Neural crest cell (in vitro differentiated cells): ENCODE measurements at places on chromosomes 12 and 14.

- DNase-seq = no peak
Measured at GRCh38 chr14:85617791-85618190, 87.8 kb downstream of the FLRT2 start.

DNA sequence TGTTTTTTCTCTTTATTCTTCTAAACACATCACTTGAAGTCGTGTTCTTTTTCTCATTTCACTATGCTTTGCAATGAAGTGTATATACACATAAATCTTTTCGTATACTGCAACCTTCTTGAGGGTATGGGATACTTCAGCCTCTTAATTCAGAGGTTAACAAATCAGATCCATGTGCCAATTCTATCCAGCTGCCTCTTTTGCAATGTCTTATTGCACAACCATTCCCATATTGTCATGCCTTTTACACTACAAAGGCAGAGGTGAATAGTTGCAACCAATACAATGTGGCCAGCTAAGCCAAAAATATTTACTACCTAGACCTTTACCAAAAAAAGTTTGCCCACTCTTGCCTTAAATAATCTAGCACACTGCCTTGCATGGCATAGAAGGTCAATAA, 224.5 kb upstream of the FOXG1 start:
- no peak for DNase-seq

GRCh38 chr12:86623267-86623666, 367.1 kb upstream of the MGAT4C start:
- DNase-seq = no peak

DNA sequence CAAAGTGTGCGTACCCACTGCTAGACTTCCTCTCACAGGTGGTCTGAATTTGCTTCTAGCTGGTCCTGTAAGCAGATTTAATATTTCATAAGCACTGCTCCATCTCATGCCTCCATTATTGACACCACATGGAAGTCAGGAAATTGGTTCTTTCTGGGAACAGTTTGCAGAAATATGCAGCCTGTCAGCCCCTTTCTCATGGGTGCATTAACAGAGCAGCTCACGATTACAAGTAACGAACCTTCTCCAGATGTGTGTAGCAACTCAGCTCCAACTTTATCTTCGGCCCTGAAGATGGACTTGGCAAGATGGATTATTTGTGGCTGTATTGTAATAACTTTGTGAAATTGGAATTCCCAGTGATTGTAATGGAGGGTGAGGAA, 214.5 kb upstream of the DDHD1 start:
- DNase-seq = no peak

- DNase-seq = no peak
Measured at GRCh38 chr12:33825986-33826602, 196.2 kb upstream of the ALG10 start.

DNA sequence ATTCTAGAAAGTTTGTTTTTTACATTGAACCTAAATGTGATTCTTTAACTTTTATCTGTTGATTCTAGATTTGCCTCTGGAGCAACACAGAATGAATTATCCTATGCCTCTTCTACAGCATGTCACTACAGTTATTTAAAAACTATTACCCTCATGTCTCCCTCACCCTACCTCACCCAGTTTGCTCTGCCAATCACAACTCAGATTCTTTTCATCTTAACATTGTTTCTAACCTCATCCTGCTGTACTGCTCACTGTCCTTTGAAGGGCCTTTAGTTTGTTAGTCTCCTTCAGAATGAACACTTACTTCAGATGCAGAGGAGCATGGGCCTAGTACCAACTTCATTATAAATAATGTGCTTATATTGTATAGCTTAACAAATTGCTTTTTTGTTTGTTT, 21.5 kb downstream of the YLPM1 start:
- no peak for DNase-seq

DNA sequence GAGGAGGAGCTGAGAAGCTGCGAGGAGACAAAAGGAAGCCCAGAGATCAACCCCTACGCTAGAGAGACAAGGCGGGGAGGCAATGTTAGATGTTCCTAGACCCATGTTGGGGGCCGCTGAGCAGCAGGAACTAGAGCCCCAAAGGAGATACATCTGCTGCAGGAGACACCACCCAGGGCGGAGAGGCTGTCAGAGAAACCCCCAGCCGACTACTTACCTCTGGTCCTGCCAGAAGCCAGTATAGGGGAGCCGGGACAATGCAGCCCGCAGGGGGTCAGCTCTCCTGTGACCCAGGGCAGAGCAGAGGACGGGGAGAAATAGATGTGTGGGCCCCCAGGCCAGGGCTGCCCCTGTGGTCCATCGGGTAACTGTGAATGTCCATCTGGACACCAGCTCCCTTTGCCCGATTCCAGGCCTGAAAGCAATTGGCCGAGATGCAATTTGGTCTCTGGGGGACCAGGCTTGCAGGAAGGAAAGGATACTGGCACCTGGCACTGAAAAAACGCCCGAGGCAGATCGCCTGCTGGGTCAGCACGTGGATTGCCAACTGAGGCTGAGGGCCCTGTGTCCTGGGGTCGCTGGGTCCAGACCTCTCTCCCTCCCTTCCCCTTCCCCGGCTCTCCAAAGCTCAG, 34.9 kb downstream of the SYNE3 start:
- DNase-seq = no peak

- no peak for DNase-seq
Measured at GRCh38 chr12:132139912-132140311, 4.2 kb downstream of the DDX51 start.

DNA sequence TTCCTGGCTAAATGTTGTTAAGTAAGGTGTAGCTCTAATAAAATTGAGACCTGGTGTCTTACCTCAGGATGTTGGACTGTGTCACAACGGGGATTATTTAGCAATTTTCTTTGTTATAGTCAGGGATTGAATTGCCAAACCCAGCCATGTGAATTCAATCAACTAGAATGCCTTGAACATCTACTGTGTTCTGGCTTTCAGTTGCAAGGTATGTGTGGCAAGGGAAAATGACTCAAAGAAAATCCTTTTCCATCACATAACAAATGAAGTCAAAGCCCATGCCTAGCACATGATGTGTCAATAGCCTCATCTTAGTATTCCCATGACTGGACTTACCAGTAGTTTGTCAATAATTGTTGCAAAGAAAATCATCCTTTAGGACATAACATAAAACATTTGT, 519.8 kb upstream of the FLRT2 start:
- DNase-seq = no peak

GRCh38 chr12:114679942-114680341, 4.0 kb downstream of the TBX3 start:
- no peak for DNase-seq

DNA sequence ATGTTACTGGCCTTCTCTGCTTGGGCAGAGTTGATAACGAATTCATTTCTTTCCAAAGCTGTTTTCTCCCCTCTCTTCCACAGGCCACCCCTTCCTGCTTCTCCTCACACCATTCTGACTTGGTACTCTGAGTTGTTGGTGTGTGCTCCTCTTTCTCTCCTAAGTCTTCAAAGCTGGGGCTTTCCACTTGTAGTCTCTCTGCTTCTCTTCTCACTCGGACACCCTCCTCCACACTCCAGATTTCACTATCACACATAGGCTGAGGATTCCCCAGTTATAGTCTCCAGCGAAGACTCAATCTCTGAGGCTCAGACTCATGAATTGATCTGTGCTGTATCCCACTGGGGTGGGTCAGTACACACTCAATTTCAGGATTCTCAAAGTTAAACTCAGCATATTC, 201.0 kb downstream of the SSPN start:
- no peak for DNase-seq

- no peak for DNase-seq
Measured at GRCh38 chr12:108609537-108610335, 11.9 kb upstream of the TMEM119 start.

DNA sequence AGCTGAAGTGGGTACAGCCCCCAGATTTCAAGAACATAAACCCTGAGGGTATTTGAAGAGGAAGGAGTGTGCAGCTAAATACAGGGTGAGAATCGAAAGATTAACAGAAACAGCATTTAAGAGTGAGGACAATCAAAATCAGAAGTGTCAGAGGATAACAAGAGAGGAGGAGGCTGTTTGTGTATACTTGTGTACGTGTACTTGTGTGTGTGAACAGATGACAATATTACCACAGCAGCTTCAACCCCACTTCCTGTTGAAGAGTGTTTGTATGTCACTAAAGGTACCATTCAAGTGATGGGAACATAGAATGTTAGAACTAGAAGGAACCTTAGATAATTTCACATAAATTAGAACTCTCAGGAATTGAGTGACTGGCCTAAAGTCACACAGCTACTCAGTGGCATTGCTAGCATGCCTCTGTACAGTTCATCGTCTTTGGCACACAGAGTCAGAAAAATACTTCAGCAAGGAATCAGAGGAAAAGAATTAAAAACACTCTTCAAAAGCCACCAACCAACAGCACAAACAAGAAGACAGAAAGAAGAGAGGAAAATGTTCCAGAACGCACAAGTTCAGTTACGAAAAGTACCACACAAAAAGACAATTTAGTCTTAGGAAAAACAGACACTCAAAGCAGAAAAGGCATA, 164.3 kb upstream of the BCL2L14 start:
- no peak for DNase-seq

DNA sequence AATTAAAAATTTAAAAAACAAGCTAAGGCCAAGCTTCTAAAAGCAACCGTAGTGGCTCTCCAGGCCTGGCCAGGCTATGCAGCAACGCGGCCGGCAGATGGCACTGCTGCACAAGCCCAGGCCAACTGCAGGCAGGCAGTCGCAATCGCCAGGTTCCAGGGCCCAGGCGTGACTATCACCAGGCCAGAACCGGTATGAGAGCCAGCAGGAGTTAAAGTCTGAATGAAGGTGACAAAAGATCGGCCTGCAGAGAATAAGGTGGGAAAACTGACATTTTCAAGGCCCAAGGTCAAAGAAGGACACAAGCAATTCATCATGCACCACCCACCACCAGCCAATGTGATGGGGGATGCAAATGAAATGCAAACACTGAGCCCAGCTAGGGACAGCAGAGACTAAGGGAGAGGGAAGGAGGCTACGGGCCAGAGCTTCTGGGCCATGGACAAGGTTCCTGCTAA, 43.6 kb upstream of the ANO2 start:
- DNase-seq = peak; percentile 80

GRCh38 chr12:69039911-69040310, 106.9 kb upstream of the CPM start:
- no peak for DNase-seq

DNA sequence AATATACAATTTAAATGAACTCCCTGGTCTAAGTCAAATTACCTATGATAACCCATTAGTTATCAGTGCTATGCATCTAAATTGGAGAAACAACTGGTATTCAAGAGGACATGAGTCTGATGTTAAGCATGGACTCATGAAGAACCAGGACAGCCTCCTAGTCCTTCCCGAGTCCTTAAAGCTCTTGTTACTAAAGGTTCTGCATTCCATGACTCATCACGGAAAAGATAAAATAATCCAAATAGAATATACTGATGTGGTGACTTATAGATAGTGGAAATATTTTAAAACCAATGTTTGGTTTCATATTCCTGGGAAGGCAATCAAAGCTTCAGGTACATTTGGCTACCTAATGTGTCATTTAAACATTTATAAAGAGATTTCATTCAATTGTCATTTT, 117.2 kb upstream of the PMCH start:
- no peak for DNase-seq

DNA sequence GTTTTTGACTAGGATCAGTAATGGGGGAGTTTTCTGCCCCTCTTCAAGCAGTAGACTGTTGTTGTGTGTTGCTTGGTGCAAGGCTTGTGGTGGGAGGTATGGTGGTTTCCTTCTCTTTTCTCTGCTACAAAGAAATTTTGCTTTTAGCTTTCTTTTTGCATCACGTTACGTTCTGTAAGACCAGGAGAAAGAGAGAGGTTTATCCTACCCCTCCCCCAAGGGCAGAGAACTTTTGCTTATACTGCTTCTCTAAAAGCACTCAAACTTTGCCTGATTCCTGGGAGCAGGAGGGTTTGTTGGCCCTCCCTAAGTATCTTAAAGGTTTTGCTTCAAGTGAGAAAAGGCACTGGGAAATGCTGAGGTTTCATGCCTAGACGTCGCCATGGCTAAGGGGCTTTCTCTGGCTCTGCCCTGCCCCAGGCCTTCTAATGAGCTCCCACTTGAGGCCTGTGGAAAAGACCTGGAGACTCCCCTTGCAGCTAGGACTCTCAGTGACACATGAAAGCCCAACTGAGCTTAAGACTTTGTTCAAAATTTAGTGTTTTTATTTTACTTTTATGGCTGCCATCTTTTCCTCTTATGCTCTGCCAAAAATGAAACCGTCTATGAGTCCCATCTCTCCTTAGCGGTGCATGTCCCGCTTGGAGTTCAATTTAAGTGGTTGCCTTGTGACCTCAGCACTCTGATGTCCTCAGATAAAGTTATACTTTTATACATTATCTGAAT, 49.2 kb downstream of the EIF2S3B start:
- no peak for DNase-seq

DNA sequence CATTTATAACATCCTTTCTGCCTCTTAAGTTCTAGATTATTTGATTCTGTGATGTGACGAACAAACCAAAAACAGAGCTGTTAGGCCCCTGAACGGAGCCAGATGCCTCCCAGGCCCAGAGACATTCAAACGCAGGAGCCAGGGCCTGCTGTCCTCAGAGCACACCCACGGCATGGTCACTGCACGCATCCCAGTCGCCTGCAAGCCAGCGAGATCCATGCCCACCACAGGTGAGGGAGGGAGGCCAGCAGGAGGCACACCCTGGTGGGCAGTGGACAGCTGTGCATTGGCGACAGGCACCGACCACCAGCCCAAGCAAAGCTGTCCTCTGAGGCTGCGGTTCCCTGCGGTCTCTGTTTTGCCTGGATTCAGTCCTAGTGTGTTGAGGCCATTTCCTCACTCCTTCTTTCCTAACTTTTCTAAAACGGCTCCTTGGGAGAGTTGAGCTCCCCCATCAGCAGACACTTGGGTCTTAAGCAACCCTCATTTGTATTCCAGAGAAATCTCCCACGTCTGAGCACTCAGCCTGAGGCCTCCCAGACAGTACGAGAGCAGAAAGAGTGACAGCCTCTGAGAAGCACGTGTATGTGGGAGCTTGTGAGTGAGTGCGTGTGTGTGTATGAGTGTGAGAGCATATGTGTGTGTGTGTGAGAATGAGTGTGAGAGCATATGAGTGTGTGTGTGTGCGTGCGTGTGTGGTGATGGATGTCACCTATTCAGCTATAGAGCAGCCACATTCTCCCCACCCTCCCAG, 81.2 kb downstream of the CHGA start:
- DNase-seq = no peak

GRCh38 chr14:44970907-44971306, 8.9 kb downstream of the TOGARAM1 start:
- DNase-seq = no peak

DNA sequence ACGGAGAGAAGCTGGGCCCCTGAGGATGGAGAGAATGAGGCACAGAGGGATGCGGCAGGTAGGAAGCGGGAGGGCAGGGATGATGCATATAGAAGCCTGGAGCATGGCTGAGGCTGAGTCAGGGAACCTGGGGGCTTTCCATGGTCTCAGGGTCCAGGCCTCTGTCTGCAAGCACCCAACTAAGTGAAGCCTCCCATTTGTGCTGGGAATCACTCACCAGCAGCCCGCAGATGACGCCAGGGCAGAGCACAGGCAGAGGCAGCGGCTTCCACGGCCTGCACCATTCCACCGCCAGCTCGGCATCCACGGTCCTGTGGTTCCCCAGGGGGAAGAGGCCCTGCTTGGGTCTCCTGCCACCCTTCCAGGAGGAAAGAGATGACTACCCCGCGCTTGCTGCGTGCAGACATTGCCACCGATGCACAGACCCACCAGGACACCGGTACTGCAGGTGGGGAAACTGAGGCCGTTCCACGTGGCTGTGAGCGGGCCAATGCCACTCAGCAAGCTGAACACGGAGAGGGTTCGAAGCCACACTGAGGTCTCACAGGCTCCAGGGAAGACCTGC, 75.5 kb downstream of the NCOR2 start:
- DNase-seq = no peak
